Prostate gland (tissue), 2 donors: ENCODE measurements at places on chromosomes 7 and 10. TPM values are rescaled to one million over a fixed set of nuclear protein-coding genes. Genes with fewer than 3 reads are reported as not detected.

ZNF425 gene
- 2.8 TPM for total RNA-seq

NCF1 gene
- total RNA-seq = 2.0 TPM

TMEM130 gene
- total RNA-seq = 0.36 TPM

PTPRN2 gene
- 55.5 TPM for total RNA-seq

RELN gene
- total RNA-seq = 2.6 TPM

TCERG1L gene
- total RNA-seq = 0.23 TPM

GRCh38 chr7:121328508-121329190 is at the start of gene WNT16:
WNT16 (plus strand) TSS chr7:121329000; CDS start chr7:121329293, 293 bp downstream.
- H3K36me3 ChIP-seq = no peaks in the 10 kb centered on the region
- peak within 1 kb of the TSS; percentile 16 for H3K4me3 ChIP-seq
- H3K27me3 ChIP-seq = peaks cover 16% of the 10 kb centered on the region
- H3K27ac ChIP-seq = no peak within 1 kb of the TSS
- no peaks in the 10 kb centered on the region for H3K4me1 ChIP-seq

DNA sequence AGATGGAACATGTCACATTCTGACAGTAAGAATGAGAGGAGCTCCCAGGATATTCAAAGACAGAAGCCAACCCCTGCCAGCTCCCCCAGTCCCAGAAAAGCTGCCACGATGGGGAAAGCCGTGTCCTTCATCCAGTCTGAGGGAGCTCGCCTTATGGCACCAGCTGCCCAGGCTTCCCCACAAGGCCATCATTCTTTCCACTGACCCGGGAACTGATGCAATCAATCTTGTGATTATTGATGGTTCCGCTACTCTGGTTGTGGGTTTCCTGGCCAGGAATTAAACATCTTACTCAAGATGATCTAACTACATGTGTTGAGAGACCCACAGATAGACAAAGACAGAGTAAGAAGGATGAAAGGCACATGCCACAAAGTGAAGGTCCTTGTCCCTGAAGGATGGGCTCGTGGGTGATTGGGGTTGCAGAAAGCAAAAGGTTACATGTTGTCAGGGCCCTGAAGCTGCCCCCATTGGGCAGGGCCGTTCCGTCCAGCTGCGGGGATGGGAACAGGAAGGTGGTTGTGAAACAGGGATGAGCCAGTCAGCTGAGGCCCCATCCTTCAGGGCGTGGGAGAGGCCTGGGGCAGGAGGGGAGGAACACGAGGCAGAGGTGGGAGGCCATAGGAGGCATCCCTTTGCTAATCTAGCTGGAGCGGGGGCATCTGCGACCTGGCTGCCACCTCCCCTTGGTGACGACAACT is 127.6 kb downstream of the OAT start:
- H3K4me3 ChIP-seq = no peak overlapping the region
- DNase-seq = no peak
- no peaks in the 10 kb centered on the region for H3K36me3 ChIP-seq
- H3K27me3 ChIP-seq = no peaks in the 10 kb centered on the region
- H3K27ac ChIP-seq = no peak overlapping the region
